ENCODE measurements at places on chromosomes 5 and 9. TPM values are rescaled to one million over a fixed set of nuclear protein-coding genes. Genes with fewer than 3 reads are reported as not detected.

- ATAC-seq, result peak; percentile 50
Observed at GRCh38 chr5:115544043-115544435, 536 bp downstream of the FEM1C start.

DNA sequence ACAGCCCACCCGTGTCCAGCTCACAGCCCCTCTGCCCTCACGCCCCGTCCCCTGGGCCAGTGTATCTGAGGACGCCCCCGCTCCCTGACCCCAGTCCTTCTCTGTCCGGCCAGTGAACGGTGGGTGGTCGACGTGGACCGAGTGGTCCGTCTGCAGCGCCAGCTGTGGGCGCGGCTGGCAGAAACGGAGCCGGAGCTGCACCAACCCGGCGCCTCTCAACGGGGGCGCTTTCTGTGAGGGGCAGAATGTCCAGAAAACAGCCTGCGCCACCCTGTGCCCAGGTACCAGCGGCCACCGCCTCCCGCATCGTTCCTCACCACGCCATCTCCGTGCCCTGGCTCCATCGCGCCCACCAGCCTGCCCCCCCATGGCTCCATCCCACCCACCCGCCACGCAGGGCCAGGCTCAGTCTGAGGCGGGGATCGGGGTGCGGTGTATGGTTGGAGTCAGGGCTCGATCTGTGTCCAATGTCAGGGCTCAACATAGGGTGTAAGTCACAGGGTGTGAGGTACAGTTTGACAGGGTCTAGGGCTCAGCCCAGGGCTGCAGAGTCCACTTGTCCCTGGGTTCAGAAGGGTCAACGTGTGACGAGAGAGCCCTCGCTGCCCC, 29.5 kb downstream of the HK3 start:
- ATAC-seq, result no peak

GRCh38 chr5:150122536-150123481, 32.8 kb downstream of the PDGFRB start:
- no peak for ATAC-seq

DNA sequence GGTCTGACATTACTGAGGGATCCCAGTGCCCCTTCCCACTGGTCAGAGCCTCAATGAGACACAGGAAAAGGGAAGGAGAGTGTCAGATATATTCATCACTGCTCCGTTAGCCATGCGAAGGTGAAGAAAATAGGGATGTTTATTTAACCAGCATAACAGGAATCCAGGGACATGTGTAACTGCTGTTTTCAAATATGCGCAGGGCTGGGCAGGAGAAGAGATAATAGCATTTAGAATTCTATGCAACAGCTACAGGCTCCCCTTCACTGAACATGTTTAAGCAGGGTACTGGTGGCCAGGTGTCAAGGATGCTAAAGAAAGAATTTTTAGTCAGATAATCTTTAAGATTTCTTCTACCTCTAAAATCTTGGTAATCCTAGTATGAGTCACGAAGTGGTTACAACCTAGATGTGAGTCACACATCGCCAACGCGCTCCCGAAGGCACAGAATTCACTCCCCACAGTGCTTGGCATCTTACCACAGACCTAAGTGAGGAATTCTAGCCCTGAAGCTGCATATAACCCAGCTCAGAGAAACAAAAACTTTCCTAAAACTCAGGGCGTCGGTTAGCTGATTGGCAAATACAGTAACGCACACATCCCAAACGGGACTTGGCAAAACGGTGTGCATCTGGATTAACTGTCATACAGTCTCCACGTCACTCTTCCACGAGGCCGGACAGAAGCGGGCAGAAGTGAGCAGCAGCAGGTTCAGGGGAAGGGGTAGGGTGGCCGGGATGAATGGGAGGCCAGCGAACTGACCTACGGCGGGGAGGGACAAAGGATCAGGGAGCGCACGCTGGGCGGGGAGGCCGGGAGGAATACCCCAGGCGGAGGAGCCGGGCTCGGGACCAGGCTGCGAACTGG, 1.1 kb downstream of the CTNNAL1 start:
- peak; percentile 86 for ATAC-seq

GRCh38 chr9:5629312-5630080, 589 bp downstream of the RIC1 start:
- peak; percentile 22 for ATAC-seq

Gene MYORG
- 5.4 TPM for total RNA-seq

Gene CAAP1
- 12.1 TPM for total RNA-seq
